ENCODE measurements at places on chromosomes 7 and 10.

DNA sequence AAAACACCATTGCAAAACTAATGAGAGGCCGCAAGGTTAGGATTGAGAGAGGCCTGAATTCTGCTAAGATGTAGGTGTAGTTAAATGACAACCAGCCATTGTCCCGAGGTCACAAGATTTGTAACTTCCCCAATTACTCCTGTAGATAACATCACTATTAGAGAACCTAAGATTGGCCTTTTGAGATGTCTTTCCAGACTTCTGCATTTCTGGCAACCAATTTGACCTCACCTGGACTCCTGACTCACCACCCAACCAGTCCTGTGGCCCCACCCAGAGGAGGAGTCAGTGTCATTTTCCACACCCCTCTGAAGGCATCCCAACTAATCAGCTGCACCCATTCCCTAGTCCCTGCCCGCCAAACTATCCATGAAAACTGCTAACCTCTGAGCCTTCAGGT, 115.7 kb downstream of the PRKAG2 start:
- DNase-seq = no peak

DNA sequence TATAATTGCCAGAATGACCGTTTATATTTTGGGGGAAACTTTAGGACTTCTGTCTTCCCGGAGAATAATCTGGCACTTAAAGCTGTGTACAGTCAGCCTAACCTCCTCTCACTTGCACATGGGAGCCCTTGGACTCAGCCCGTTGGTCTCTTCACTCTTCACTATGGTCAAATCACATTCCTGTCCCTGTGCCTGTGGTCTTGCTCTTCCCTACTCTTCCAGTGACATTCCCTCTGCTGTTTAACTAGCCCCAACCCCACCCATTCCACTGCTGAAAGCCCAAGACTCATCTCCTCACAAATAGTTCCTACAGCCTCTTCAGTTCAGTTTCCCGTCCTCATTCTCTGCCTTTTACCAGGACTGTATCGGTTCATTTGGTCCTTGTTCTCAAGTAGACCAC, 135.0 kb downstream of the DYNC1I1 start:
- no peak for DNase-seq

GRCh38 chr7:44689427-44689826, 59.2 kb upstream of the ZMIZ2 start:
- no peak for DNase-seq

DNA sequence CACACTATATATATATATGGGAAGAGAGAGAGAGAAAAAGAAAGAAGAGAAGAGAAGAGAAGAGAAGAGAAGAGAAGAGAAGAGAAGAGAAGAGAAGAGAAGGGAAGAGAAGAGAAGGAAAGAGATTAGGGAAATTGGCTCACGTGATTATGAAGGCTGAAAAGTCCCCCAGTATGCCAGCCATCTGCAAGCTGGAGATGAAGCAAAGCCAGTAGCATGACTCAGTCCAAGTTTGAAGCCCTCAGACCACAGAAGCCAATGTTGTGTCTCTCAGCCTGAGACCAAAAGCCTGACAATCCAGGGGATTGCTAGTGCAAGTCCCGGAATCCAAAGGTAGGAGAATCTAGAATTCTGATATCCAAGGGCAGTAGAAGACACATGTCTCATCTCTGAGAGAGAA, 206.3 kb upstream of the PRSS1 start:
- no peak for DNase-seq

DNA sequence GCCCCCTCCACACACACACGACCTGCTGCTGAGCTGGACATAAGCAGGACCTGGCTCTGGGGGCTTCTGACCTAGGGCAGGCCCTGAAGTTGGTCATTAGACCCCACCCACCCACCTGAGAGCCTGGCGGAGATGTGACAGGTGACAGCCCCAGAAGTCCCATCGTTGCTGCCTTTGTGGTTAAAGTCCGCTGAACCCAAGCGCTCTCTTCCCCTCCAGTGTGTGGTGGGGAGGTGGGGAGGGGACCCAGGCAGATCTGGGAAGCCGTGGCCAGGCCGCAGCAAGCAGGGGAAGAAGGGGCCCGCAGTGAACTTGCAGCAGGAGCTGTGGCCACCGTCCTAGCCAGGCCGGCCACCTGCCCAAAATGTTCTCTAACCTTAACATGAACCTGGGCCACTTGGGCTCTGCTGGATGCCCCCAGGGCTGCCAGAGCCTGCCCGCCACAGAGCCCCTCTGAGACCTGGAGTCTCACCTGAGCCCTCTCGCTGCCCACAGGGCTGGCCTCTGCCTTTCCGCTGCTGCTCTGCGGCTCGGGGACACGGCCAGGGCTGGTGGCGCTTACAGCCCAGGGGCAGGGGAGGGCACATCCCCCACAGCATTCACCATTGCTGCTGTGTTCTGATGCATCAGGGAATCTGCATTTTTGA, 65.1 kb downstream of the LHPP start:
- no peak for DNase-seq

GRCh38 chr7:132380059-132380458, 196.2 kb downstream of the PLXNA4 start:
- DNase-seq = no peak

Data from activated CD4-positive, alpha-beta T cell treated with anti-CD3 and anti-CD28 coated beads, Interleukin-10, Interleukin-2, amounts not matched to agents 100 ng/mL and 50 ng/mL, durations not matched to agents 16 hours and 8 hours (primary cell).